ENCODE measurements at places on chromosomes 16 and 17.

GRCh38 chr16:21959050-21959449 lies 5.9 kb downstream of the UQCRC2 start:
- no peak for DNase-seq

- no peak for DNase-seq
These were observed 420.7 kb downstream of the NPIPA8 start for GRCh38 chr16:17915791-17916190.

DNA sequence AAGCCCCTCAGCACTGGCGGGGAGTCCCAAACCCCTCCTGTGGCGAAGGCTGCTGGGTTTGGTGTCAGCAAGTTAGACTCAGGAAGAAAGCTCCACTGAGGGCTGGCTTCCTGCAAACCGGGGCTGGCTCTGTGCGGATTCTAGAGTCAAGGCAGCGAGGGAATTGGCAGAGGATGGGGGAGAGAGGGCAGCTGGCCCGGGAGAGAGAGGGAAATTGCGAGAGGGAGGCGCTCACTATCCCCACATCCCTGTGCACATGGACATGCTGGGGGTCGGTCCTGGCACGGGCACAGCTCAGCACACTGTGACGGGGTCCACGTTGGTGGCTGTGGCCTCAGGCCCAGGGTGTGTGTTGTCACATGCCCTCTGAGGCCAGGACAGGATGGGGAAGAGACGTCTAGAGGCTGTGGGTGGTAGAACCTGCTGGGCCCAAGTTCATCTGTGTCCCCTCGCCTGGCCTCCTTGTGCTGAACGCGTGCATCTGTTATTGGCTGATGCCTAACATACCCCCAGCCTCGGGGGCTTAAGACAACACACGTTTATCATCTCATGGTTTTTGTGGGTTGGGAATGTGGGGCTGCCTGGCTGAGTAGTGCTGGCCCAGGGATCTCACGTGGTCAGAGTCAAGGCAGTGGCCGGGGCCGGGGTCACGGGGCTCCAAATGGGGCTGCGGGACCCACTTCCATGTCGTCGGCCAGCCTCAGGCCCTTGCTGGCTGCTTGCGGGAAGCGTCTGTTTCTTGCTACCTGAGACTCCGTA lies 16.7 kb upstream of the JPH3 start:
- DNase-seq, result no peak

DNA sequence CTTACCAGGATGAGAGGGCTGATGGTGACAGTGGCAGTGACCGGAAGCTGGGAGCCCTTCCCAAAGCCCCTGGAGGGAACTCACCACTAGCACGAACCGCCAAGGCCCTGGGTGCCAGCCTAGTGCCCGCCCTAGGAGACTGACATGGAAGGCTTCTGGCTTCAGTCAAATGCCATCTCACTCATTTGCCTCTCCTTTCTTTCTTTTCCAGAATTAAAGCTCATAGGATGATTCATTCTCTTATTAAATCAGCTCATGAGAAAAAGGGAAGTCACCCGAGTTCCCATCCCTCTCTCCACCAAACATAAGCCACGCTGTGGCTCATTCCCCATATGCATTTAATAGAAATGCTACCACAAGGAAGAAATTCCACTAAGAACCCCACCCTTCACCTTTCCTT lies 12.1 kb downstream of the CUEDC1 start:
- peak; percentile 64 for DNase-seq

- DNase-seq, result no peak
These were observed 449.2 kb downstream of the CDH13 start for GRCh38 chr16:83075956-83076355.

DNA sequence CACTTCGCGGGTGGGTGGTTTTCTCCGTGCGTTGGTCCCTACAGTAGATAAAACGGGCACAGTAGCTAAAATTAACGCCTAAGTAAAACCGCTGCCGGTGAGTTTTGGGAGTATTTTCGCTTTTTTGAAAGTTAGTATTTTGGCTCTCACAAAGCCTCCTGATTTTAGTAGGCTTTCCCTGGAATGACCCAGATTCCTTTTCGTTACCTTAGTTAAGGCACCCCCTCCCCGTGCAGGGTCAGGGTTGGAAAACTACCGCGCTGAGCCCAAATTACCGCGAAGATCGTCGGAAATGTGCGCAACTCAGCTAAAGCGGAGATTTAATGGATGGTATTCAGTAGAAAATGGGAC lies 28.3 kb upstream of the ST6GALNAC1 start:
- no peak for DNase-seq

DNA sequence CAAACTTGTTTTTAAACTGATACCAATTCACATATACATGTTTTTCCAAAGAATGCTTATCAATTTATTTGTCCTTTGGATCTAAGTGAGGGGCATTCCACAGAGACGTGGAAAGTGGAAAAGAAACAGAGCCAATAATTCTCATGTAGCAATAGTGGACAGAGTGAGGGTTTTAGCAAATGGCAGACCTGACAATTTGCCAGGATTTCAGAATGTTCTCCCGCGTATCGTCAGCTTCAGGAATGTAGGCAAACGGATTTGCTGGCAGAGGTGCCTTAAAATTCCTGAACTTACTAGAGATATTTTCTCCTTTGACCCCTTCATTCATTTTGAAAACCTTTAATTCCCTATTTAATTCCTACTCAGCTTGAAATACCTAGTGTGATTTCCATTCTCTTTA lies 193.4 kb upstream of the CPHXL start:
- no peak for DNase-seq

DNA sequence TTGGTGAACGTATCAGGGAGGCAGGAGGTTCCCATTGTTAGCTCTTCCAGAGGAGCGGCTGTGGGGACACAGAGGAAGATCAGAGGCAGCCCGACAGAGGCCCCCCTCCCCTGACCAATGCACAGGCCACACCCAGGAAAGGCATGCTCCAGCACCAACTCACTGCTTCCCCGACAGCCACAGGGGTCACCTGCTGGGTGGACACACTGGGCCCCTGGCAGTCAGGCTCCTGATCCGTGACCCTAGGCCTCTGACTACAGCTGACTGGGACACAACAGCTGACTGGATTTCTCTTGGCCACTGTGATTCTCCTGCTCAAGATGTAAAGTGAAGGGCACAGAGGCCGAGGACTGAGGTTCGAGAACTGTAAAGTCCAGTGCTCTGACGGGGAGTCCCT lies 63.5 kb downstream of the IL21R start:
- DNase-seq, result no peak

DNA sequence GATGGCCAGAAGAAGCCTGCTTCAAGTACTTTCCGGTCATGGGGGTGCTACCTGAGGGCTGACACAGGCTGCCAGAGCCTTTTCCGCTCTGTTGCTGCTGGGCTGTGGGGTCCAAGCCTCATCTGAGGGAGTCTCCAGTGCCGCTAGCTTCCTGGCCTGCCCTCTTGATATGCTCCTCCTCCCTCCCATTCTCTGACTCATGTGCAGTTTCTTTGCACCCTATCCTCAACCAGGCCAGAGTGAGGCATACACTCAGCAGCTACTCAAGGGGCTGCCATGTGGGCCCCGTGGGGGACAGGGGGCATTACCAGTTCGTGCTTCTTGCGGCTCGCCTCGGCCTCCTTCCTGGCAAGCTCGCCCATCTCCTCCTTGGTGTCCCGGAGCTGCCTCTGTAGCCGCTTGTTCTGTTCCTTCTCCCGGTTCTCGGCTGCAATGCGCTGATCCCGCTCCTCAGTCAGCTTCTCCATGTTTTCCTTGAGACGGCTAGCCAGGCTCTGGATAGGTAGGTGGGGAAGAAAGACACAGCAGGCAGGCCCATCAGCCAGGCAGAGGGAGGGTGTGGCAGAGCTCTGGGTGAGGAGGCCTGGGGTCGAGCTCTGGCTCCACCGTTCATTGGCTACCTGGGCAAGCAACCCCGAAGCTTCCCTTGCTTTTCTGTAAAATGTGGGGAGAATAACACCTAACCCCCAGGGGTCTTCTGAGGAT lies 43.8 kb downstream of the PIPOX start:
- no peak for DNase-seq

DNA sequence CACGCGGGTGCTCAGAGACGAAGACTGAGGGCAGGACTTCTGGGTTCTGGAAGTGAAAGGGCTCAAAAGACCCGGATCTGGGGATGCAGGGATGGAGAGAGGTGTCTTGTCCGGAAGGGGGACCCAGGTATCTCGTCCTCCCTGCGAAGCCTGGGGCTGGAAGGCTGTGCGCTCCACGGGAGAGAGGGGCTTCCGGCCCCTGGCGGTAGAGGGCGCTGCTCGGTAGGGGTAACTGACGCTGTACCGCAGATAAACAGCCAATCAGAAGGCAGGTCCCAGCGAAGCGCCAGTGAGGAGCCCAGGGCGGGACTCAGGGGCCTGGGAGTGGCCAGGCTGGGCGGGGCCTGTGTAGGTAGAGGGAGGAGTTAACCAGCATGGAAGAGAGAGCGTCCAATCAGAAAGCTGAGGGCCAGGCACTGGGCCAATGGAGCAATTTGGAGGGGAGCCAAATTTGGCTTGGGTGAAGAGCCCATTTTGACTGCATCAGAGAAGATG lies 804 bp downstream of the TGFB1I1 start:
- peak; percentile 97 for DNase-seq

GRCh38 chr17:47949946-47950345 lies 7.7 kb downstream of the PRR15L start:
- no peak for DNase-seq

DNA sequence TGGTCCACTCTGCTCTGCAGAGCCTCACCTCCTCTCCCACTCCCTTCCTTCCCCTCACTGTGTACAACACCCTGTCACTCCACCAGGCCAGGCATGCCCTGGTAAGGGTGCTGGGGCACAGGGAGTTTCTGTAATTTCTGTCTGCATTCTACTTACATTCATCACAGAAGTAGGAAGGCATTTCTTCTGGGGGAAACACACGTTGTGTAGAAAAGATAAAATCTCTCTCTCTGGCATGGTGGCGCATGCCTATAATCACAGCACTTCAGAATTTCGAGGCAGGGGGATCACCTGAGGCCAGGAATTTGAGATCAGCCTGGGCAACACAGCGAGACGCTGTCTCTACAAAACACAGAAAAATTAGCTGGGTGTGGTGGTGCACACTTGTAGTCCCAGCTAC lies 27.0 kb downstream of the WNT3 start:
- DNase-seq, result no peak

DNA sequence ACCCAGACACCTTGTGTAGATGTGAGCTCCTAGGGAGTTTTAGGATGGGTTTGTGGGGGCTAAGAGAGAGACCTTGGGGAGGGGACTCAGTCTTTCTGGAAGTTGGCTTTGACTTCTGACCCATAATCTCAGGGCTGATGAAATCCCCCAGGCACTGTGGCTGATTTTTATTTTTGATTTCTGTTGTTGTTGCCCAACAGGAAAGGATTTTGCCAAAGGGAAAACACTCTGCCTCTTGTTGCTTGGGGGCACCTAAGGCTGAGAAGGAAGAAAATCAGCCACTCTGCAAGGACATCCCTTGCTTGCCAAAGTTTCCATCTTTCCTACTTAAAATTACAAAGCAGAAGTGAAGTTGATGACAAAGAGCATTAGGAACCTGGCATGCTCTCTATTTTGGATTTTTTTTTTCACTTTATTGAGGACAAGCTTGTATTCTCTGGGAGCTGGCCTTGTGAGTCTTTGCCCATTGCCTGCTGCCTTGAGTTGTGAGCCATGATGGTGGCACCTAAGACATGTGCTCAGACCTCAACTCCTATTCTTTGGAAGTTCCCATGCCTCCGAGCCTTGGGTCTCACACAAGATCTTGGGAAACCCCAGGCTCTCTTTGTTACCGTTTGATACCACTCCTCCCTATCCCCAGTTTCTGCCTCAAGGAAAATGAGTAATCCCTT lies 3.2 kb upstream of the C1QTNF1 start:
- DNase-seq, result no peak

DNA sequence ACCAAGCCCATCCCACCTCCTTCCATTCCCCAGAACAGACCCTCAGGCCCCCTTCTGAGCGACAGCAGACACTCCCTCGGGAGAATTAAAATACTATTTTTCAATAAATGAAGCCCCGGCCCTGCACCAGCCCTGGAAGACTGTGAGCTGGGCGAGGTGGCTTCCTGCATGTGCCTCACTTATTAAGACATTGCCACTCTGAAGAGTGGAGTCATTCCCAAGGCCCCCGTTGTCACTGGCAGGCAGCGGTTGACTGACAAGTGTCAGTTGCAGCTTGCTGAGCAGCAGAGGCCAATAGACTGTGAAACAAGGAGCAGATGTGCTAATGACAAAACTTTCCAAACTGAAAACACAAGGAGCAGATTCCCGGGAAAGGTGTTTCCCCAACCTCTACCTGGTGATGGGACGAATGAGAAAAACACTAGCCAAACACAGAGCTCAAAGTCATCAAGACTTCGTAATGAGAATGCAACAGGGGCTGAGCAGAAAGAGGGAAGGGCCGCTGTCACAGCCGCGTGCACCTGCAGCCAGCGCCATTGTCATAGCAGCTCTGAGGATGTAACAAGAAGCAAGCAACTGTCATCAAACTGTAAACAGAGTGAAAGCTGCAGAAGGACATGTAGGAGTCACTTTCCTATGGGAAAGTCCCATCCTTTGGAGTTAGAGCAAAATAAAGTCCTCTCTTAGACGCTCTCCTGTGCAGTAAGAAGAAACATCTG lies 232.1 kb downstream of the C16orf78 start:
- no peak for DNase-seq

DNA sequence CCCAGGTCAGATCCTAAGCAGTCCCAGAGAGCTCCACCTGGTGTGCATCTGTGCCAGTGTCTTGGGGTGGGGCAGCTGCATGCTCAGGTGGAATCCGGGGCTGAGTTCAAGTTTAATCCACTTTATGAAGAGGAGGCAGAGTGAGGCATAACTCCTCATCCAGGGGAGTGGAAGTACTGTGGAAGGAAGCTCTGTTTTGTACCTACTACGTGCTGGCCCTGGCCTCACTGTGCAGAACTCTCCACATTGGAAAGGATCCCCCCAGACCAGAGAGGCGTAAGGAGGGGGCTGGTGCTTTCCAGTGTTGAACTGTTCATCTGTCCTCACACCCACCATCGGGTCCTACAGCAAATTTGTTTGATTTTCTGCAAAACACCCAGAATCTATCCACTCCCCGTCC lies 78.0 kb downstream of the ABCC6 start:
- DNase-seq, result no peak

- DNase-seq, result no peak
These were observed 9.2 kb upstream of the BAIAP2 start for GRCh38 chr17:81025741-81026129.

- no peak for DNase-seq
These were observed 12.7 kb downstream of the TERF2IP start for GRCh38 chr16:75660321-75660720.

- DNase-seq, result no peak
These were observed 16.9 kb downstream of the PRSS27 start for GRCh38 chr16:2702871-2703745.

- no peak for DNase-seq
These were observed 19.0 kb downstream of the CBFA2T3 start for GRCh38 chr16:88957887-88958577.

GRCh38 chr17:51044976-51045375 lies 75.7 kb downstream of the SPAG9 start:
- no peak for DNase-seq

DNA sequence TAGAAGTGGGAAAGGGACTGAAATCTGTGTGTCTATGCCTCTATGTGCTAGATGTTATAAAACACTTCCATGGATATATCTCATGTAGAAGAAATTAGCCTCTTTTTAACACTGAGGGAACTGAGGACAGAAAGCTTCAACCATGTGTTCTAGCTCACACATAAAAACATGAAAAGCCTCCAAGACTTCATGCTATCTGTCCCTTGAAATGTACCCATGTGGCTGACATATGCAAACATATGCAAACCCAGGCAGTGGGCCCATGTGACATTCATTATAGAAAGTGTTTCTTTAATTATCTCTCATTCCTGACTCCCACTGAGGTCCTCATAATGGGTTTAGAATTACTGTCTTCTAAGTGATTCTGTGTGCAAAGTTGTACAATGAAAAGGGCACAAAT lies 134.7 kb upstream of the MAF start:
- DNase-seq, result no peak

GRCh38 chr16:11413907-11414595 lies 68.8 kb downstream of the RMI2 start:
- DNase-seq, result no peak

- peak; percentile 88 for DNase-seq
These were observed at the start of gene CLCN7 for GRCh38 chr16:1474796-1475551. Gene CLCN7, minus strand, starts transcription at chr16:1475028. Its CDS starts 54 bp downstream, at chr16:1474974.
